ENCODE measurements at places on chromosomes 3 and 15.

- DNase-seq, result no peak
These were observed 10.6 kb upstream of the ITPKA start for GRCh38 chr15:41483115-41483514.

GRCh38 chr3:24937780-24938179, 443.1 kb upstream of the THRB start:
- DNase-seq, result no peak

- no peak for DNase-seq
These were observed 212.8 kb upstream of the C2CD4B start for GRCh38 chr15:62377736-62378480.

GRCh38 chr3:106302451-106303221, 433.8 kb upstream of the CBLB start:
- DNase-seq, result peak; percentile 21

- no peak for DNase-seq
These were observed 372.8 kb upstream of the CBLB start for GRCh38 chr3:106241593-106241992.

- DNase-seq, result no peak
These were observed 45.6 kb downstream of the SENP2 start for GRCh38 chr3:185631508-185632206.

DNA sequence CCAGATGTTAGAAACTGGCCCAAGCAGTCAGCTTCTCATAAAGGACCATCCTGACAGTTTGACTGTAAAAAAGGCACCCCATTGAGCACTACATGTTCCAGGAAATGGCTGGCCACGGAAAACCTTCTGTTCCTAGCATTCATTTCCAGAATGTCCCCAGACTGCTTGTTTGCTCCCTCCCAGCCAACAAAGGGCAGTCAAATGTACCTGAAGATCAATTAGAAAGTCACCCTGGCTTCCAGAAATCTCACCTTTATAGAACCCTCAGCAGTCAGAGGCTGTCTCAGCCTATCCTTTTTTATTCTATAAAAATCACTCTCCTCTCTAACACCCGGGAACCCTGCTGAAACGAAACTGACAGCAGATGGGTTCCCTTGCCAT, 784 bp upstream of the SAMMSON start:
- DNase-seq, result no peak

- DNase-seq, result no peak
These were observed 8.6 kb upstream of the TNK2 start for GRCh38 chr3:195916991-195917390.

DNA sequence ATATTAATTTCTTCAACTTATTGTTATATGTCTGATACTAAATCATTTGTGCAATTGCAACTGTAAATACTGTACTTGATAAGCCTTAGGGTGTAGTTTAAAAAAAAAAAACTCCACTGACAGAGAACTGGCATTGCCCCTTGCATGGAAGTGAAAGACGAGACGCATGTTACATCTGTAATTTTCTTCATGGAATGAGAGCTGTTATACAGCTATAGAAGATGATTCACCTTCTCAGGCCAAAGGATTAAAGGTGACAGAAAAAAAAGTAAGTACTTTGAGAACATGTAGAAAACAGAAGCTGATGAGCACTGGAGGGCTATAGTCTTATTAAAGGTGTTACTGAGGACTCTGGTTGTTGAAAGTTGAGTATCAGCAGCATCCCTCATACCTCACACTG, 16.1 kb downstream of the RYR3 start:
- DNase-seq, result no peak

- no peak for DNase-seq
These were observed 45.7 kb downstream of the TCF12 start for GRCh38 chr15:56964182-56964581.

DNA sequence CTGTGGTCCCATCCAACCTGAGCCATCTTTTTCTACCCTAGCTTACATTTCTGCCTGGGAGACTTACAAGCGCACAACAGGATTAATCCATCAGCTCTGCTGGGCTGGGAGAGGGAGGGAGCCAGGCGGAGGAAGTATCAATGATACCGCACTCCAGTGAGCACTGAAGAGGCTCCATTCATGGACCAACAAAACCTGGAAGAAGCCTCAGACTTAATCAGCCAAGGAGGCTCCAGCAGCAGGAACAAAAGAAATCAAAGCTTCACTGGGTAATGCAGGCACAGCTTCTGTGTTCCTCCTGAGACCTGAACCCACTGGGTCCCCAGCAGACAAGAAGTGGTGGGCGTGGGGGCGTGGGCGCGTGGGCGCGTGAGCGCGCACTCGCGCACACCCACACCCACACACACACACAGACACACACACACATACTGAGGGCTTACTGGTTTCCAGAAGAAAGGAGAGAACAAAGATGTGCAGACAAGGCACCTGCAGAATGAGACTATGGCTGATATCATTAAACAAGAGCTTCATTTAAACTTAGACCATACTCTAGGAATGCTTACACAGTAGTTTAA, 87.0 kb upstream of the BOC start:
- no peak for DNase-seq

GRCh38 chr3:144045766-144046165, 74.1 kb downstream of the DIPK2A start:
- no peak for DNase-seq

GRCh38 chr3:154304116-154304786, 20.0 kb downstream of the DHX36 start:
- no peak for DNase-seq

DNA sequence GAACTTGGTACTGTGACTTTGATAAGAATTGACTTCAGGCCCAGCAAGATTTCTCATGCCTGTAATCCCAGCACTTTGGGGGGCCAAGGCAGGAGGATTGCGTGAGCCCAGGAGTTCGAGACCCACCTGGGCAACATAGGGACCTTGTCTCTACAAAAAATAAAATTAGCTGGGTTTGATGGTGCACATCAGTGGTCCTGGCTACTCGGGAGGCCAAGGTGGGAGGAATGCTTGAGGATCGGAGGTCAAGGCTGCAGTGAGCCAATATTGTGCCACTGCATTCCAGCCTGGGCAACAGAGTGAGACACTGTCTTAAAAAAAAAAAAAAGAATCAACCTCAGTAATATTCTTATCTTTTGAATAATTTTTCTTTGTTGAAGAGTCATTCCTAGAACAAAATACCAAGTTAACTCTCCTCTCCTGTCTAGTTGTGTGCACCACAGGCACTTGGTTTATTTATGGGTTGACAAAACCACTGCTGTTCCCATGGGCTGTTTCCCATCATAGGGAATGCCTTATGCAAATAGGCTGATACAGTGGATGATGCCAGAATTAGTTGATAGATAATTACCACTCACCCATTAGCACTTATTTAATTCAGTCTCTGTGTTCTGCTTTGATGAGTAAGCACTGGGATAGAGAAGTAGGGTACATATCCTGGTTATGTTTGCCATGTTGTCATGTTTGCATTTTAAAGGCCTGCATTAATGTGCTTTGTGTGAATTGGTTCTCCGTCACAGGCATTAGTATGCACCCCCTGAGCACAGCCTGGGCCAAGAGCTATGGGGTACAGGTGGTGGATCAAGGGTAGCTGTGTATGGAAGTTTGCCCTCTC, 32.9 kb downstream of the TRAK1 start:
- DNase-seq, result no peak

GRCh38 chr3:51190199-51190598, 194.9 kb upstream of the MANF start:
- no peak for DNase-seq

DNA sequence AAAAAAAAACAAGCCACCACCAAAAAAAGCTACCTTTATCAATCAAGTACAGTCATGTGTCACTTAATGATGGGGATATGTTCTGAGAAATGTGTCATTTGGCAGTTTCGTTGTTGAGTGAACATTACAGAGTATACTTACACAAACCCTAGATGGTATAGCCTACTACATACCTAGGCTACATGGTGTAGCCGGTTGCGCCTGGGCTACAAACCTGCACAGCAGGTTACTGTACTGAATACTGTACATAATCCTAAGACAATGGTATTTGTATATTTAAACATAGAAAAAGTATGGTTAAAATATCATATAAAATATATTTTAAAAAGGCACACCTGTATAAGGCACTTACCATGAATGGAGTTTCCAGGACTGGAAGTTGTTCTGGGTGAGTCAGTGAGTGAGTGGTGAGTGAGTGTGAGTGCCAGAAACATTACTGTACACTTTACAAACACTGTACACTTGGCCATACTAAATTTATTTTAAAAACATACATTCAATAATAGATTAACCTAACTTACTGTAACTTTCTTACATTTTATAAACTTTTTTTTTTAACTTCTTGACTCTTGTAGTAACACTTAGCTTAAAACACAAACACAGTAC, 25.9 kb upstream of the JMJD7 start:
- DNase-seq, result no peak

GRCh38 chr3:150144191-150144708, 173.6 kb upstream of the PFN2 start:
- DNase-seq, result no peak

DNA sequence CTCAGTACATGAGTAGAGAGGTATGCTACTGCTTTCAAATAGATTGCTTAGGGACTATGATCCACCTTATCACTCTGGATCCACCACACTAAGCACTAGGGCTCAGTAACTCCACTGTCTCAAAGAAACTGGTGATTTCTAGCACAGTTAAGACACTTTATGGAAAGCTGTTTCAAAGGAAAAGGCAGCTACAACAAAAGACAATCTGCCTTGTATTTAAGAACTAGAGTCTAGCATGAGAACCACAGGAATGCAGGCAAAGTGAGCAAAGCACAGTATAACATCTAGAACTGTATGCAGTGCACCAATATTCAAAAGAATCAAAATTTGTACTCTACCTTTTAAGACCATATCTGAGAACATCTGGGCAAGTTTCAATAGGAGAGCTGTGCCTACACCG, 17.9 kb downstream of the TFRC start:
- no peak for DNase-seq

DNA sequence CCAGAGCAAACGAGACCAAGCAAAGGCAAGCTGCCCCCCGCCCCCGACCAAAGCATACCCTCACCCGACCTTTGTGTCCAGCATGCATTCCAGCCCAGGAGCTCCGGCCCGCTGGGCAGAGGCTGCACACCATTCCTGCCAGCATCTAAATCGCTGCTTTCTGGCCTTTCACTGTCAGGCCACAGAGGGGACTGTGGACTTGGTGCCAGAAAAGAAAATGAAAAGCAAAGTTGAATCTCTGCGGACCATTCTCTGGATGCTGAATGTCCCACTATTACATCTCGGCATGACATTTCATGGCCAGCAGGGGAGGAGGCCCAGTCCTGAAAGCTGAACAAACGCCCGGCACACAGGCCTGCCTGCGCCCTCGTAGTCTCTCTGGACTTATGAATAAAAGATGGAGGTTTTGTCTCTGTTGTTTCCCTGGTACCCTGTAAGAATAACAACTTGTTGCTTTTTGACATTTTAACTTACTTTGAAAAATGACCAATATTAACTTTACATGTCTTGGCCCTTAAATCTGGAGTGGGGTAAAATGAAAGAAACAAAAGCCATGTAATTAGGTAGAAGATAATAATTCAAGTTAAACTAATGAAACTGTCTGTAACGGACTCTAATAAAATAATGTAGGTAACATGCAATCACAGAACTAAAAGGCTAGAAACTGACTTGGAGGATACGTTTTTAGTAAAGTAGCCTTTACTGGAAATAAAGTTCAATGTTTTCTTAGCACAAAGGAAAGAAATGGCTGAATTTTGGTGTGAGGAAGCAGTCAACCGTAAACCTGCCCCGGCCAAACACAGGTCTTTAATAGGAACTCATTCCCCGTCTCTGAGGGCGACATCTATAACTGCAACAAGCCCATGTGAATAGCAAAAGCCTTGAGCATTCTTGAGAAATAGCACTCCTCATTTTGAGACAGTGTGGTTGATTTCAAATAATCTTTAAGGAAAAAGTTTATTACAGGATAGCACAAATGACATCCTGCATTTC, 12.7 kb downstream of the IL17RD start:
- no peak for DNase-seq

DNA sequence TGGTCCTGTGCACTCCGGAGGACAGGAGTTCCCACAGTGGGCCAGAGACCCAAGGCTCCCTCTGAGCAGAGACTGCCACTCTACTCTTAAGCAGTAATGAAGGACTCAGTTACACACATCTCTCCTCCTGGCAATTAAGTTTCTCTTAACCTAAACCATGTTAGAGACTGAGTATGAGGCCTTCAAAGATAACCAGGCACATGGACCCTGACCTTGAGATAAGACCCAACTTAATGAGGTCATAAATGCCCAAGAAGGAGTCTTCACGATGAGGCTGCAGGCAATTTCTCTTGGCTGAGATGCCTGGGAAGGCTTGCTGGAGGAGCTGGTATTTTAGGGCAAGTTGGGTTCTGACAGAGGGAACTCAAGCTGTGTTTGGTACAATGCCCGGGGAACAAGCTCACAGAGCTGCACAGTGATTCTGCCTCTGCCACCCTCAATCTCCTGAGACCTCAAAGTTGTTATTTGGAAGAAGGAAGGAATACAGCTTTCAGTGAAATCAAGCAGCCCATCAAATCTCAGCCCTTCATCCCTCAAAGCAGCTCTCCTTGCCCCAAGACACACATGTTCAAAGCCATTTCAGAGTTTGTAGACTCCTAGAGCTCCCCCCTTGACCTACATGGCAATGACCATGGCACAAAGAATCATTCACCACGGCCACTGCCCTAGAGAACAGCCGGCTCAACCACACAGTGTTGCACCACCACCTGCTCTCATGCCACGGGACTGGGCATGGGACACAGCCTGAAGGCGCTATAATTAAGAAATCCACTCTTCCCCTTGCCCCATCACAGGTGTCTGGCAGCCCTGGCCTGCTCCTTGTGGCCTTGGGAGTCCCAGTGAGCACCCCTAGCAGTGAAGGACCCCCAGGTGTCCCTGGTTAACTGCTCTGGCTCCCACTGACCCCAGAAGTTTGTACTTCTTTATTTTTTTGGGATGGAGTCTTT, 7.1 kb downstream of the RMDN3 start:
- peak; percentile 65 for DNase-seq

GRCh38 chr3:10942690-10943205, 49.8 kb upstream of the SLC6A1 start:
- DNase-seq, result no peak

DNA sequence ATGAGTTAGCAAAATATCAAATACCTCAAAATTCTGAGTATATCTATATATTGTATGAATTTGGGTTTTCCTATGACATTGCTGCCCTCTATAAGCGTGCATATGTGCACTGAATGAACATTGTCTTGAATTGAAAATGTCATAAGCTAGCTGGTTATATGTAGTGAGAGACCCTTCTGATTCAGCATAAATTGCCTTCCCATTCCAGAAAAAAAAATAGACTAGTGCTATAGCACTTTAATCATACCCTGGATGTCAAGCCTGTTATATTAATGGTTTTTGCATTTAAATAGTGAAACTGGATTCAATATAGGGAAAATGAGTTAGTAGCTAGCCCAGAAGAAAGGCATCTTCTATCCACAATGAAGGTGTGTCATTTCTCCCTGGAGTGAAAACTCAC, 265.1 kb downstream of the TUSC7 start:
- no peak for DNase-seq

Data from hematopoietic multipotent progenitor cell treated with erythropoietin and hydrocortisone succinate and interleukin-3 and kit ligand, for 4 days (in vitro differentiated cells).